ENCODE measurements at places on chromosomes 6 and 20. TPM values are rescaled to one million over a fixed set of nuclear protein-coding genes. Genes with fewer than 3 reads are reported as not detected.

DNA sequence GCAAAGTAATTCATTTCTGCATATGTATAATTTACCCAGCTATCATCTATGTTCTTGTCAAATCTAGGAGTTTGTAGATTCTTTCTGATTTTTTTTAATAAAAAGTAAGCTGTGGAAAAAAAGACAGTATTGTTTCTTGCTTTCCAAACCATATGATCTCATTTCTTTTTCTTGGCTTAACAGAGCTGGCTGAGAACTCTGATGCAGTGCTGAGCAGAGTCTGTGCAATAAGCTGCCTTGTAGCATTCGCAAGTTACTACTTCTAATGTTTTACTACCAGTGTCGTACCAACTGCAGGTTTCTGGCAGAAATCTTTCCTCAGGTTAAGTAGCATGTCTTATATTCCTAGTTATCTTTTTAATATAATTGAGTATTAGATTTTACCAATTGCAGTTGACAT lies 15.6 kb downstream of the RRBP1 start:
- H3K27me3 ChIP-seq: no peaks in the 10 kb centered on the region
- peaks cover 29% of the 10 kb centered on the region for H3K4me1 ChIP-seq
- no peak overlapping the region for H3K4me3 ChIP-seq
- H3K36me3 ChIP-seq: peaks cover 17% of the 10 kb centered on the region
- DNase-seq: no peak

DNA sequence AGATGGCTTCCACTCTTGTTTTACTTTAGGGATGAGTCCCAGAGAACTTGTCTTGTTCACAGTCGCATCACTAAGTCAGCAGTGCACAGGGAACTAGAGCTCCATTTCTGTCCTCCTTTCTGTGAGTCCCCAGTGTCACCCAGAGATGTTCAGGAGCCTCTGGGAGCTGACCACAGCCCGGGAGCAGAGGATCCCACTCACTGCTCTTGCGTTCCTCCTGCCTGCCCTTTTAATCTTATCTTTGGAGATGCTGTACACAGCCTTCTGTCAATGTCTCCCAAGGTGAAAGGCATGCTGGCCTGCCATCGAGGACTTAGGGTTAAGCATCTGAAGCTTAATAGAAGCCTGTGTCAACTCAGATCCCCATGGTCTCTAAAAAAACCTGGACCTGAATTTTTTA lies 71.2 kb downstream of the IGF2R start:
- no peak for DNase-seq
- peaks cover 65% of the 10 kb centered on the region for H3K4me1 ChIP-seq
- H3K27me3 ChIP-seq: no peaks in the 10 kb centered on the region
- H3K27ac ChIP-seq: no peak overlapping the region

- H3K4me3 ChIP-seq: no peak overlapping the region
- peaks cover 12% of the 10 kb centered on the region for H3K4me1 ChIP-seq
- no peak overlapping the region for H3K27ac ChIP-seq
- peak; percentile 87 for DNase-seq
- H3K27me3 ChIP-seq: no peaks in the 10 kb centered on the region
- H3K36me3 ChIP-seq: no peaks in the 10 kb centered on the region
Observed at GRCh38 chr6:159807150-159807858, 7.2 kb downstream of the PNLDC1 start.

GRCh38 chr20:60055740-60056139 lies 97.5 kb downstream of the CDH26 start:
- H3K36me3 ChIP-seq: no peaks in the 10 kb centered on the region
- peak overlapping the region; percentile 51 for H3K27ac ChIP-seq
- H3K27me3 ChIP-seq: no peaks in the 10 kb centered on the region
- DNase-seq: no peak
- peaks cover 12% of the 10 kb centered on the region for H3K4me1 ChIP-seq

Gene NKX2-2
- total RNA-seq: not detected

GRCh38 chr6:136341967-136342366 lies 52.3 kb upstream of the BCLAF1 start:
- no peak overlapping the region for H3K4me3 ChIP-seq
- DNase-seq: no peak
- H3K27me3 ChIP-seq: no peaks in the 10 kb centered on the region
- H3K4me1 ChIP-seq: no peaks in the 10 kb centered on the region

DNA sequence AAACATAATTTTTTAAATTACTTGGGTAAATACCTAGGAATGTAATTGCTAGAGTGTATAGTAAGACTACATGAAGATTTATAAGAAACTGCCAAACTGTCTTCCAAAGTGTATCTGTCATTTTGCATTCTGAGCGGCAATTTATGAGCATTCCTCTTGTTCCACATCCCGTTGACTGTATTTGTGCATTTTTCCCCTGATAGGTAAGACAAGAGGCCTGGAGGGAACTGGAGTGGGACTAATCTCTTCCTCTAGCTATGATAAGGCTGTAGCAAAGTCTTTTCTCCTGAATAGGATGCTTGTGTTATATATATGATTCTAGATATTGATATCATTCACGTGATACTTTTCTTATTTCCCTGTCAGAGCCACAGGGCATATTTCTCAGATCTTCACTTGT lies 1557.5 kb downstream of the GRIK2 start:
- no peak overlapping the region for H3K4me3 ChIP-seq
- H3K27me3 ChIP-seq: no peaks in the 10 kb centered on the region
- no peak overlapping the region for H3K27ac ChIP-seq
- H3K36me3 ChIP-seq: no peaks in the 10 kb centered on the region
- no peak for DNase-seq

Gene ZC2HC1B
- total RNA-seq: not detected

Gene TAGAP
- total RNA-seq: not detected

Gene TDRD6
- 0.66 TPM for total RNA-seq

DNA sequence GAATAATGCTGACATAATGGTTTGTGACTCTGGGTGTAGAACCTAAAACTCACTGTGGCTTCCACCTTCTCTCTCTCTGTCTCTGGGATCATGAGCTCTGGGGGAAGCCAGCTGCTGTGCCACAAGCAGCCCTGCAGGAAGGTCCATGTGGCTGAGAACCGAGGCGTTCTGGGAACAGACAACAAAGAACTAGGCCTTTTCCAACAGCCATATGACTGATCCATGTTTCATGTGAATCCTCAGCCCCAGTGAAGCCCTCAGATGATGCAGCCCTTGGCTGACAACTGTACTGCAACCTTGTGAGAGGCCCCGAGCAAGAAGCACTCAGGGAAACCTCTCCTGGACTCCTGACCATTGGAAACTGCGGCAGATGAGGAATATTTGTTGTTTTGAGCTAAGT lies 56.6 kb downstream of the HLA-G start:
- no peaks in the 10 kb centered on the region for H3K27me3 ChIP-seq
- no peak overlapping the region for H3K27ac ChIP-seq
- no peaks in the 10 kb centered on the region for H3K36me3 ChIP-seq
- no peak overlapping the region for H3K4me3 ChIP-seq
- no peak for DNase-seq

Gene FLOT1
- 73.7 TPM for total RNA-seq

- peak; percentile 70 for DNase-seq
- H3K27ac ChIP-seq: no peak overlapping the region
Observed at GRCh38 chr20:13819885-13820645, 35.2 kb downstream of the NDUFAF5 start.

- peaks cover 90% of the 10 kb centered on the region for H3K27me3 ChIP-seq
- no peak overlapping the region for H3K4me3 ChIP-seq
- H3K27ac ChIP-seq: no peak overlapping the region
- H3K4me1 ChIP-seq: no peaks in the 10 kb centered on the region
- no peaks in the 10 kb centered on the region for H3K36me3 ChIP-seq
- peak; percentile 29 for DNase-seq
Observed at GRCh38 chr6:168877821-168878282, 375.8 kb downstream of the THBS2 start.

Gene RNASET2
- total RNA-seq: 8.0 TPM

DNA sequence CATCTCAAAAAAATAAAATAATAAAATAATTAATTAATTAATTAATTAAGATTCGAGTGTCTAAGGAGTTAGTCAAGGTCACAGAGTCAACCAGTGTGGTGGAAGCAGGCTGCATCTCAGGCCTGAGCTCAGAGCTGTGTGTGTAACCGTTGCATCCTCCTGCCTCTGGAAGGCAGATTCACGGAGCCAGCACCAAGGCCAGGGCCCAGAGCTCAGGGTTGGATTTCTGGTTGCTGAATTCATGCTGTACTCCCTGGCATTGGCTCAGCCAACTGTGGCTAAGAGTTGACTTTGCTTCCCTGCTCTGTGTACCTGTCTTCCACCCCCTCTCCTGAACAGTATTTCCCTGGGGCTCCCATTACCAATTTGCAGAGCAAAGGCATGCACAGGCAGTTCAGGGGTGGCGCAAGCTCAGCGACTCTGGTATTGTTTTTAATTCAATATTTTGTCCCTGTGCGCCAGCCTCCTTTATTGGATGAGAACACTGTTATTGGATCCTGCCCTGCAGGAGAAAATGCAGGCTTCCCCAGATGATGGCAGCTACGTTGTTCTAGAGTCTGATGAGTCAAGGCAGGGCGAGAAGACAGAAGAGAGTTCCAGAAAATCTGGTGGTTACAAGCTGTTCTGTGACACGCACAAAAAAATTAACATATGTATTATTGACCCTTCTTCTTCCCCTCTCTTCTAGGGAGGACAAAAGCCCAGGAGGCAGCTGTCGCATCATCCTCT lies 12.3 kb upstream of the CTNNBL1 start:
- no peak overlapping the region for H3K4me3 ChIP-seq
- peaks cover 55% of the 10 kb centered on the region for H3K27me3 ChIP-seq
- no peak for DNase-seq
- no peak overlapping the region for H3K27ac ChIP-seq
- no peaks in the 10 kb centered on the region for H3K36me3 ChIP-seq
- peaks cover 5% of the 10 kb centered on the region for H3K4me1 ChIP-seq
